ENCODE measurements at places on chromosomes 2 and 18. TPM values are rescaled to one million over a fixed set of nuclear protein-coding genes. Genes with fewer than 3 reads are reported as not detected.

Gene FEV
- not detected for total RNA-seq

Gene ORC2
- total RNA-seq = 40.7 TPM

Gene ABCB11
- not detected for total RNA-seq

Gene KIAA2012
- total RNA-seq = not detected

Gene VWC2L
- total RNA-seq = not detected

Gene ELOA2
- not detected for total RNA-seq

Gene DYSF
- 1.9 TPM for total RNA-seq

Gene CNGA3
- not detected for total RNA-seq

Gene ATP8B1
- 0.46 TPM for total RNA-seq

Gene BMP10
- total RNA-seq = not detected

Gene ITSN2
- total RNA-seq = 104 TPM

Gene KLHL29
- 2.5 TPM for total RNA-seq

Gene SCG2
- total RNA-seq = not detected

Gene TDRD15
- not detected for total RNA-seq

Gene NEDD4L
- total RNA-seq = 6.7 TPM

Gene KCNG2
- total RNA-seq = not detected

Gene NCKAP1
- total RNA-seq = 2.6 TPM

Gene TMX3
- total RNA-seq = 52.3 TPM

Gene TWIST2
- not detected for total RNA-seq

Gene SP3
- total RNA-seq = 150 TPM

Gene SLC4A3
- total RNA-seq = 0.47 TPM

Gene ANKRD30B
- not detected for total RNA-seq

Gene DHRS9
- total RNA-seq = not detected

Gene RPE
- total RNA-seq = 17.9 TPM

Gene NLRC4
- total RNA-seq = not detected

Gene SERPINB2
- total RNA-seq = not detected

Gene MOGAT1
- not detected for total RNA-seq

Measured in T-cell (primary cell).